ENCODE measurements at places on chromosomes 6 and 20.

- DNase-seq, result no peak
Measured at GRCh38 chr6:154463573-154464419, 46.7 kb downstream of the CNKSR3 start.

GRCh38 chr6:157763904-157764177 is 59.2 kb upstream of the SNX9 start:
- DNase-seq, result no peak

DNA sequence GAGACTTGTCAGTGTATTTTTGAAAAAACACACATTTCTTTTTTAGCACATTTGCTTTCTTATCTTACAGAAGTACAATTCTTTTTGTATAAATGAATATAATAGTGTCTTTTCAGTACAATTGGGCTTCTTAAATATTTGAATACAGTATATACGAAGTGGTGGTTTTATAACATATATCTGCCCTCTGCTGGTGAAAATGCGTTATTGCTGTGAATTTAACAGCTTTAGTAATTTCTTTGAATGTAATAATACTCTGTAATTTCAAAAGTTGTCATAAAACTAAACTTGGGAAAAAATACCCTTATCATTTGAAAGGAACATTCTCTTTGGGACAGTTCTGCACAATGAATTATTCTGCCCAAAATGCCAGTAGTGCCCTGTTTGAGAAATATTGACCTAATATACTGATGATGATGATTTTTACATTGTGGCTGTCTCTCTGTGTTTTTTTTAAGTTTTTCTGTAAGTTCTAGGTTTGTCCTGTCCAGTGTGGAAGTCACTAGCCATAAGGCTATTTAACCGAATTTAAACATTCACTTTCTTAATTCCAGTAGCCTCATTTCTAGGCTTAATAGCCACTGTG is 19.0 kb downstream of the SMAP1 start:
- peak; percentile 39 for DNase-seq

GRCh38 chr6:44253307-44254101 is 3.8 kb downstream of the SLC35B2 start:
- peak; percentile 70 for DNase-seq

- DNase-seq, result no peak
Measured at GRCh38 chr20:51955756-51956155, 153.4 kb upstream of the SALL4 start.

DNA sequence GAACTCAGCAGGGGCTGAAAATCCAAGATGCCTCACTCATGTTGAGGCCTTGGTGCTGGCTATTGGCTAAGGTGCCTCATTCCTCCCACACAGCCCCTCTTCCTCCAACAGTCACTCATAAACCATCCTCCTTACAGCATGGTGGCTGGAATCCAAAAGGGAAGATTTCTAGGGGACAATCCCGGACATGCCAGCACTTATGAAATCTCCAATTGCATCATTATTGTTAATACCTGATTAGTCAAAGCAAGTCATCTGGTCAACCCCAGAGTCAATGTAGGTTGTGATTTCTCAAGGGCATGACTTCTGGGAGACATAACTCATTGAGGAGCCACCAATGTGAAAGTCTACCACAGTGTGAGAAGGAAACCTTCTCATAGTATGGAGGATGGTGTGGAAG is 506.6 kb upstream of the NOX3 start:
- DNase-seq, result no peak

DNA sequence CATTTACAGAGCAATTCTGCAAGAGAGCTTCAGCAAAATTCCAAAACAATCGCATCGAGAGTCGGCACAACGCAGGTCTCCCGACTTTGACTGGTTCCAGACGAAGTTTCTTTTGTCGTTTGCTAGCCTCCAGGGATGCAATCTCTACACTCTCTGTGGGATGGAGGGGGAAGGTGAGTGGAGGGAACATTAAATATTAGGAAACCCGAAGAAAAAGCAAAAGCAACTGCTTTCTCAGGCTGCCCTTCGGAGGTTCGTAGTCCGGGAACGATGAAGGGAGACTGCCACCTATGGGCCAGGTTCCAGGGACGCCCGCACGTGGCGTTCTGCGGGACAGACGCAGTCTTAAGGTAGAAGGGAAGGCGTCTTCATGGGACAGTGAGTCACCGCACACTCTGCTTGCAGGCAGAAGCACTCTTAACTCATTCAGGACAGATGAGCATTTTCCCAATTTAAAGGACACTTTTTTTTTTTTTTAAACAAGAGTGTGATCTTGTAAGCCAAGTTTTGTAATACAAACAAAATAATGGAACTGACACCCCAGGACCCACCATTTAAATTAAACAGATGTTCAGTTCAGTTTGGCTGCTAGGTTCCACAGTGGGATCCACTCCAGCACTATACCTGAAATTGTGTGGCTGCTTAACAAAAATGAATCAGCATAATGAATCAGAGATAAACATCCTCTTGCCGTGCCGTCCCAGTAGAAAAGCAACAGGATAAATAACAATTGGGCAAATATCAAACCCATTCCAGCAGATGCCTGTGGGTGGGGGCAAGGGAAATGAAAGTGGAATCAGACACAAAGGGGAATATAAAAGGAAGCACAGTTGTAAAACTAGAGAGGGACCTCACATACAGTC is 65.8 kb upstream of the ARMC2 start:
- peak; percentile 40 for DNase-seq

DNA sequence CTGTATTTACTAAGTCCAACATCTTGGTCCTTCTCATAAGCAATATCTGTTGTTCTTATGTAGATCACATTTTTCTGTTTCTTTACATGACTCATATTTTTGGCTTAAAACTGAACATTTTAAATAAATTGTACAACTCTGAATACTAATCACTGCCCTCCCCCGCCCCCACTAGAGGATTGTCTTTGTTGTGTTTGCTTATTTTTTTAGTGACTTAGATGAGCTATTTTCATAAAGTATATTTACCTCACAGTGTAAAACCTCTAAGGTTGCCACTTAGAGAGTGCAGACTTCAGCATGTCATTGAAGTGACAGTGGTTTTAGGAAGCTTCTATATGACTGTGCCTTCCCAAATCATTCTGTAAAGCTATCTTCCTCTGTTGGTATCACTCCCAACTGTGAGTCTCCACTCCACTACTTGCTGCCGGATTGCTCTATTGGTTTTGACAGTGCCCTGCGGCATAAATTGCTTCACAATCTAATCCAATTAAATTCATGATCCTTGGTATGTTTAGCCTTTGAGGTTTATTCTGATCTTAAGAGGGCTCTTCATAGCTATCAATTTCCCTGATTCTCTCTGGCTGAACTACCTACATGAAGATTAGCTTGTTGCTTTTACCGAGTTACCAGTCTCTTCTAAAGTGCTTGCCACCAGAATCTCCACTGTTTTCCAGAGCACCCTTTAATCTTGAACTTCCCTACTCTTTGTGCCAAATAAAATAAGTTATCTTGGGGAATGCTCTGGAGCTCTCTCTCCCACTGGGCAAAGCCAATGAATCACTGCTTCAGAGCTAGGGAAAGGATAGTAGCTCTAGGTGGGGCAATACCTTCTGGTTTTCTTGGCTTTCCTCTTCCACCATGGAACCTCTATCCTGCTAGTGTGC is 33.0 kb downstream of the SPTLC3 start:
- DNase-seq, result no peak

DNA sequence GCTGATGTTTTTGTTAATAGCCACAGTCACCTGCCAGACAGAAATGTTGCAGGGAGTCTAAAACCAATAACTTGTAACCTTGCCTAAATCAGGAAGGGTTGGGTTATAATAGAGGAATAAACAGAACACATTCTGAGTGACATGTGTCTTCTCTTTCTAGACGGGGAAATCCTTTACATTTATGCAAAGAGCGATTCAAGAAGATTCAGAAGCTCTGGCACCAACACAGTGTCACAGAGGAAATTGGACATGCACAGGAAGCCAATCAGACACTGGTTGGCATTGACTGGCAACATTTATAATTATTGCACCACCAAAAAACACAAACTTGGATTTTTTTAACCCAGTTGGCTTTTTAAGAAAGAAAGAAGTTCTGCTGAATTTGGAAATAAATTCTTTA is 31.5 kb downstream of the PRPH2 start:
- DNase-seq, result no peak

DNA sequence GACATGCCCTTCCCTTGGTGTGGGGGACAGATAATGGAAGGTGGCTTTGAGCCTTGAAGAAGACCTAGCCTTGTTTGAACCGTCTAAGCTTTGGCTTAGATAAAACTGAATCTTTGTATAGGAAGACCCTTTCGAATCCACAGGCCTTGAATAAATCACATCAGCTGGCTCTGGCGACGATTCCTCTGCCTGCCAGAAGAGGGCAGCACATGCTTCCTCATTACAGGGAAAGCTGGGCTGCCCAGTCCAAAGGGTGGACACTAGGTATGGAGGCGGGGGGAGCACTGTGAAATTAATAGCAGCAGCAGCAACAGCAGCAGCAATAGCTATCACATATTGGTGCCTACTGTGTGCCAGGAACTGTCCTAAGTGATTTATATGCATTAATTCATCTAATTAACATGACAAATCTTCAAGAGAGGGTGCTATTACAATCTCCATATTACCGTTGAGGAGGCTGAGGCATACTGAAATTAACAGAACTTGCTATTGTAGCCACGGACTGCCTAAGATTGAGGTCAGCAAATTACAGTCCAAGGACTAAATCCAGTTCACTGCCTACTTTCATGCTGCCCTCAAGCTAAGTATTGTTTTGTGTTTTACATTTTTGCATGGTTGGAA is 85.1 kb downstream of the CLIC5 start:
- peak; percentile 47 for DNase-seq

GRCh38 chr20:52219441-52219840 is 27.9 kb upstream of the ZFP64 start:
- DNase-seq, result peak; percentile 37

DNA sequence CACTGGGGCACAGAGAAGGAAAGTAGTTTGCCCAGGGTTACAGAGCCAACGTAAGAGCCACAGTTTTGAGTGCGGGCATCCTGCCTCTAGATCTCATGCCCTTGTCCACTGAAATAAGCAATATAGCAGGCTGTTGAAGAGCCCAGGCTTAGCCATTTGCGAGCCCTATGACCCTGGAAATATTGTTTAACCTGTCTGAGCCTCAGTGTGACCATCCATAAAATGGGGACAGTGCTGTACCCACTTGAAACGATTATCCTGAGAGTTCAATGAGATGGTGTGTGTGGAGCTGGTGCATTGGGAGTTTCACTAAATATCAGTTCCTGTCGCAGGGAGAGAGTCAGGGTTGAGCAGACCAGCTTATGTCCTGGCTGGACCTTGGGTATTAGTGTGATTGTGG is 173.1 kb upstream of the KCNG1 start:
- no peak for DNase-seq

- DNase-seq, result no peak
Measured at GRCh38 chr6:160327981-160328380, 20.2 kb upstream of the SLC22A3 start.

- no peak for DNase-seq
Measured at GRCh38 chr6:137353346-137353745, 134.2 kb upstream of the IFNGR1 start.

DNA sequence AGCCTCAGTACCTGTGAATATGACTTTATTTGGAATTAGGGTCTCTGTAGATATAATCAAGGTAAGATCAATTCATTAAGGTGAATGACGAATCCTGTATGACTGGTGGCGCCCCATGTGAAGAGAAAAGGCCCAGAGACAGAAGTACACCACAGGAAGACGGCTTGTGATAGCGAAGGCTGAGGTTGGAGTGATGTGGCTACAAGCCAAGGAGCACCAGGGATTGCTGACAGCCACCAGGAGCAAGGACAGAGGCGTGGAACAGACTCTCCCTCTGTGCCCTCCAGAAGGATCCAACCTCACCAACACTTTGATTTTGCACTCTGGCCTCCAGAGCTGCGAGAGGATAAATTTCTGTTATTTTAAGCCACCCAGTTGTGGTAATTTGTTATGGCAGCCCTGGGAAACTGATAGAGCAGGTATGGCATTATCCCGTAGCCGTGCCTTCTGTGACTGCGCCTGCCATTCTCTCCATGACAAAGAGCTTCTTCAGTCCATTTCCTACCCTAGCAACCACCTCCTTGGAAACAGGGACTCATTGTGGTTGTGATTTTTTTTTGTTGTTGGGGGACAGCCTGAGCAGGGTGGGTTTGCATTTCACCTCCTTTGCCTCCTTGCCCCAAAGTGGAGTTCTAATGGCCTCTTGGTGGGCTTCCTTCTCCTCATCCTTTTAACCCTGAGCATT is 29.6 kb downstream of the PTK7 start:
- DNase-seq, result no peak

DNA sequence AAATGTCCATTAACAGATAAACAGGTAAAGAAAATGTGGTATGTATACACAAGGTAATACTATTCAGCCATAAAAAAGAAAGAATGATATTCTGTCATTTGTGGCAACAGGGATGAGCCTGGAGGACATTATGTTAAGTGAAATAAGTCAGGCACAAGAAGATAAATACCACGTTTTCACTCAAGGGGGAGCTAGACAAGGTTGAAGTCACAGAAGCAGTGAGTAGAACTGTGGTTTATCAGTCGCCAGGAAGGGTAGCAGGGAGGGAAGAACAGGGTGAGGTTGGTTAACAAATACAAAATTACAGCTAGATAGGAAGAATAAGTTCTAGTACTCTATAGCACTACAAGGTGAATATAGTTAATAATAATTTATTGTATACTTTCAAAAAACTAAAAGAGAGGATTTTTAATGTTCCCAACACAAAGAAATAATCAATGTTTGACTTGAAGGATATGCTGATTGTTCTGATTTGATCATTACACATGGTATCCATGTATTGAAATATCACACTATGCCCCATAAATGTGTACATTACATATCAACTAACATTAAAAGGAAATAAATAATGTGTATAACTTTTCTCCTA is 21.1 kb downstream of the RTN4IP1 start:
- peak; percentile 79 for DNase-seq

DNA sequence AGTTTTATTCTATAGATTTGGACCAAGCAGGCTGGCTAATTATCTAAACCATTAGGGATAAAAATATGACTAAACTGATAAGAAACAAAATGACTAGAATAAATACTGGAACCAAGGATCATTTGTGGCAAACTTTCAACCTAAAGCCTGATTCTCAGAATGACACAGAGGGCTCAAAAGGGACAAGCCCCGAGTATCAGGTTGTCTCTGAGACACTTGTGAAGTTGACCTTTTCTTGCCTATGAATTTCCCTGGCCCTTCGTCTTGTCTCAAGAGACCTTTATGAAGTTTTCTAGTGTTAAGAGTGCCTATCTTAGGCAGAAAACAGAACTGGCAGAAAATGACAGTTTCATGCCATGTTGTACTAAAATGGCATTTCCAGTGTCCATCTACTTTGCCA is 68.3 kb downstream of the IMPG1 start:
- DNase-seq, result no peak

GRCh38 chr20:25378884-25379733 is 11.5 kb downstream of the ABHD12 start:
- DNase-seq, result no peak

- no peak for DNase-seq
Measured at GRCh38 chr6:104585646-104586045, 274.1 kb downstream of the HACE1 start.

- DNase-seq, result no peak
Measured at GRCh38 chr6:83853178-83854000, at the start of gene RIPPLY2. RIPPLY2 (plus strand) TSS chr6:83853360; CDS start chr6:83853417, 57 bp downstream.

DNA sequence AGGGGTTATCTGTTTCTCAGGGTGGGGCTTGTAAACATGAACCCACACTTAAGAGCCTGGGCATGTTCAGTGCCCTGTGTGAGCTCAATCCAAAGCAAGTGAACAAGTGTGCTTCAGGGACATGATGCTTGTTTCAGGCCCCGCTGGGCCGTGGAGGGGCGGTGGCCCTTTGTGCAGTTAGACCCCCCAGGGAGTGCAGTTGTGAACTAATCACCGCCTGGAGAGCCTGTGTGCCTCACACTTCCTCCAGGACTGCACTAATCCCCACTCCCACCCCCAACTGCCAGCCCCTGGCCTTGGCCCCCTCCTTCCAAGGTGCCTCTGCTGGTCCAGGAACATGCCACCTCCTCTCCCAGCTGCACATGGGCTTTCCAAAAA is 58.1 kb downstream of the RREB1 start:
- DNase-seq, result no peak

Data from HepG2 (cell line).